ENCODE measurements at places on chromosomes 7 and 10.
A peak's percentile ranks its signal among the peaks of the same experiment; 100 is the strongest.

DNA sequence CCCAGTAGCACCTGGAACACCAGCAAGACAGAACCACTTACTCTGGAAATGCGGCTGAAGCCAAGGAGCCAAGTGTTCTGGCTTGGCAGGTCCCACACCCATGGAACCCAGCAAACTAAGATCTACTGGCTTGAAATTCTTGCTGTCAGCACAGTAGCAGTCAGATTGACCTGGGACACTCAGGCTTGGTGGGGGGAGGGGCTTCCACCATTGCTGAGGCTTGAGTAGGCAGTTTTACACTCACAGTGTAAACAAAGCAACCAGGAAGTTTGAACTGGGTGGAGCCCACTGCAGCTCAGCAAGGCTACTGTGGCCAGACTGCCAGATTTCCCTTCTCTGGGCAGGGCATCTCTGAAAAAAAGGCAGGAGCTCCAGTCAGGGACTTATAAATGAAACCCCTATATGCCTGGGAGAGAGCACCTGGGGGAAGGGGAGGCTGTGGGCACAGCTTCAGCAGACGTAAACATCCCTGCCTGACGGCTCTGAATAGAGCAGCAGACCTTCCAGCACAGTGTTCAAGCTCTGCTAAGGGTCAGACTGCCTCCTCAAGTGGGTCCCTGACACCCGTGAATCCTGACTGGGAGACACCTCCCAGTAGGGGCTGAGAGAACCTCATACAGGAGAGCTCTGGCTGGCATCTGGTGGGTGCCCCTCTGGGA lies 121.2 kb downstream of the MTERF1 start:
- DNase-seq: peak; percentile 13

- DNase-seq: no peak
These were observed 46.4 kb downstream of the ABCB5 start for GRCh38 chr7:20661884-20662283.

DNA sequence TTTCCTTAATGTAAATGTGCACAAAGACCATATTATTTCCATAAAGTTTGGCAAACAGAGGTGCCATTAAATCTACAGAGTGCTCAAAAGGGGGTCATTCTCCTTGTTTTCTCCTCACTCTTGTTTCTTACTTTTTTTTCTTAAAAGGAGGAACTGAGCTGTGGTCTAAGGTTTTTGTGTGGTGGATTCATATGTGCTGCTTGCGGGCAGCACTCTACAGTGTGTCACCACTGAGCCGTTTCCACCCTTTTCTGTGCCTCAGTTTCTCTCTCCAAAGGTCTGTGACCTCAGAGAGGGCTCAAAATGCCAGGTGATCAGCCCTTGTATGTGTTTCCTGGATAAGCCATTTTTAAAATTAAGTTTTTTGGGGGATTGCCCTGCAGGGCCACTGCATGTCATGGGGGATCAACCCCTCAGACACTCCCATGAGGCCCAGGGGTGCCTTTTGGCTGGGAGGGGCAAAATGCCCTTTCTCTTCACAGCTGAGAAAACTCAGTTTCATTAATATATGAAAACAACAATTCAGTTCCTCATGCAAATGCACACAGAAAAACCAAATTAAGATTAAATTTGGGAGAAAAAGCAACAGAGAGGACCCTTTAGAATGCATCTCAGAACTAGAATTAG lies 56.9 kb upstream of the VOPP1 start:
- DNase-seq: no peak

- no peak for DNase-seq
These were observed 4.1 kb downstream of the XPNPEP1 start for GRCh38 chr10:109919220-109919619.

GRCh38 chr7:154427533-154427932 lies 375.3 kb downstream of the DPP6 start:
- DNase-seq: no peak

GRCh38 chr10:68543004-68543918 lies 15.9 kb upstream of the SLC25A16 start:
- no peak for DNase-seq

- DNase-seq: no peak
These were observed 22.8 kb downstream of the FAM107B start for GRCh38 chr10:14751921-14752320.

DNA sequence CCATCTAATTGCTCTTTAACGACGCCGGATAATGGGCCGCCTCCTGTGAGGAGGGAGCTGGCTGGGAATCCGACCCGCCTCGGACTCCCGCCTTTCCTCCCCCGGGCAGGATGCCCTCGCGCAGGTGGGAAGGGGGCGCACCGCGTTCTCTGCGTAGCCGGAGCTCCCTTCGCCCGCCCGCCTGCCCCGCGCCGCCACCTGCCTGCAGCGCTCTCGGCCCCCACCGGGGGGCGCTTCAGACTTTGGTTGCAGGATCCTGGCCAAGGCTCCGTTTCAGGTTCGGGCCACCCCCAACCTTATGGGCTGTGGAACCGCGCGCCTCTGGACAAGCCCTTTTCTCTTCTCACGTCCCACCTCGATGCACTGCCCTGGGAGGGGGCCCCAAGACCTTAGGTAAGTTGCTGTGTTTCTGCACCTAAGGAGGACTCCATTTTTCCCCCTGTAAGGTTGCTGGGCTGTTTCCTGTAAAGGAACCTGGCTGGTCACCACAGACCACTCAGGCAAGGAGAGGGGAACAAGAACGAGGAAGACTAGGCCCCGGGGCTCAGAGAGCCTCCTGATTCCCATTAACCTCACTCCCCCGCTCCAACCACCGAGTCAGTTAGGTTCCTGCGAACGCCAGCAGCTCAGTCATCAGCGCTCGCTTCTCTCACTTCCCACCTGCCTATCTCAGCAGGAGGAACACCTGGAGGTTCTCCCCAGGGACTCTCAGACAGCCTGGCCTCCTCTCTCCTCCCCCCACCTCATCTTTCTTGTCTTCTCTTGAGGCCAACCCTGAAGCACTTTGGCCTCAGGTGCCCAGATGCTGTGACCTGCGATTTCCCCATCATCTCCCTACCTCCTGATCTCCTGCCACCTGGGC lies 11.3 kb upstream of the KAZALD1 start:
- no peak for DNase-seq

DNA sequence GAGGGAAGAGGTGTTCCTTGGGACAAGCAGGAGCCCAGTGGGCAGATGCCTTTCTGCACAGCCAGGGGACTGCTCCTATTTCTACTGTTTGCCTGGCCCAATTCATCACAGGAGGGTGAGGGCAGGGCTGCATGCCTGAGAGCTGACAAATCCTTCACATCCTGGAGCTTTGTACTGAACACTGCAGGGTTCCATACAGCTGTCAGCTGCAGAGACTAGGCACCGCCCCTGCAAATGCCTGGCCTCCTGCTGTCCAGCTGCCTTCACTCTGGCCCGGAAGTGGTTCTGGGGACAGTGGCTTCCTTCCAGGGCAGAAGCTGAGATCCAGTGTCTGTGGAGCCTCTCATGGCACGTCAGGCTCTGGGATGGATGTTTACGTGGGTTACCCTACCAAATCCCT lies 470.7 kb downstream of the DNAJB6 start:
- DNase-seq: no peak

DNA sequence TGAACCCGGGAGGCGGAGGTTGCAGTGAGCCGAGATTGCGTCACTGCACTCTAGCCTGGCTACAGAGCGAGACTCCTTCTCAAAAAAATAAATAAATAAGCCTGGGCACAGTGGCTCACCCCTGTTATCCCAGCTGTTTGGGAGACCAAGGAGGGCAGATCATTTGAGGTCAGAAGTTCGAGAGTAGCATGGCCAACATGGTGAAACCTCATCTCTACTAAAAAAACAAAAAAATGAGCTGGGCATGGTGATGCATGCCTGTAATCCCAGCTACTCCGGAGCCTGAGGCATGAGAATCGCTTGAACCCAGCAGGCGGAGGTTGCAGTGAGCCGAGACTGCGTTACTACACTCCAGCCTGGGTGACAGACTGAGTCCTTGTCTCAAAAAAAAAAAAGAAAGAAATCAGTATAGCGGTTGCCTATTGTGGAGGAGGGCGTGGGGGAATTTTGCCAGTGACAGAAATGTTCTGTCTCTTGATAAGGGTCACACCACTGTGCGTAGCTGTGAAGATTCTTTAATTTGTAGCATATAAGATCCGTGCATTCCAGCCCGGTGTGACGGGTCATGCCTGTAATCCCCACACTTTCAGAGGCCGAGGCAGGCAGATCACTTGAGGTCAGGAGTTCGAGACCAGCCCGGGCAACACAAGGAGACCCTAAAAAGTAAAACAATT lies 17.9 kb upstream of the EIF3B start:
- no peak for DNase-seq

- no peak for DNase-seq
These were observed 37.4 kb downstream of the AMZ1 start for GRCh38 chr7:2725178-2726105.

- DNase-seq: no peak
These were observed 130.9 kb downstream of the SEMA3D start for GRCh38 chr7:85055906-85056305.

GRCh38 chr10:112208997-112209396 lies 25.4 kb upstream of the GPAM start:
- DNase-seq: no peak

GRCh38 chr10:24427678-24428409 lies 218.9 kb downstream of the KIAA1217 start:
- no peak for DNase-seq

GRCh38 chr10:11468126-11468742 lies 143.2 kb downstream of the USP6NL start:
- peak; percentile 24 for DNase-seq

- peak; percentile 13 for DNase-seq
These were observed 60.3 kb upstream of the STK17A start for GRCh38 chr7:43522406-43523156.

- no peak for DNase-seq
These were observed 130.5 kb downstream of the LHPP start for GRCh38 chr10:124592101-124592500.

DNA sequence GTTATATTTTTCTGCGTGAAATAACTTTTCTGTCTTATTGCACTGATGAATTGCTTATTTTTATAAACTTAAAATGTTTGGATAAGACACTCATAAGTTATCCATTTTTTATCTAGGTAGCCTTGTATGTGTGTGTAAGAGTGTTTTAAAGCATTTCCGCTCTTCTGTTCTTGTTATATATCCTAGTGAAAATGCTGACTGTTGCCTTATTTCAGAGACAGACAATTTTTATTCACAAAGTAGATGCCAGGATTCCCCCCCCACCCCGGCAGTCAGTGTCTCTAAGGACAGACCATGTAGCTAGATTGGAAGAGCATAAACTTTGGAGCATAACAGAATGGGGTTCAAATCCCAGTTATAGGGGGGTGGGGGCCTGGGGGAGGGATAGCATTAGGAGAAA lies 1.6 kb downstream of the SMC3 start:
- DNase-seq: no peak

- DNase-seq: no peak
These were observed 66.4 kb downstream of the HK1 start for GRCh38 chr10:69344591-69345252.

DNA sequence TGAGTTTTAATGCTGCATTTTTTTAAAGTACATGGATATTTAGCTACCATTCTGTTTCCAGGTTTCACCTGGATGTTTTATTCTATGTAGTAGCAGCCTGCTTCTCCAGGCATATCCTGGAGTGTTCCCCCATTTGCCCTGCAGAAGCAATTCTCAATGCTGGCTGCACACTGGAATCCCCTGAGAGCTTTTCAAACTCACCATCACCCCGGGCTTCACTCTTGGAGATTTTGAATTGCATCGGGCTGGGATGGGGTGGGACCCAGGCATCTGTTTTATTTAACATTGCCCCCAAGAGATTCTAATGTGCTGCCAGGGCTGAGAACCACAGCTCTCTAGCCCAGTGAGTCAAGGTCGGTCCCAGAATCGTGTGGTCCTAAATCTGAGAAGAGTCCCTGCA lies 113.2 kb upstream of the MACROH2A2 start:
- no peak for DNase-seq

DNA sequence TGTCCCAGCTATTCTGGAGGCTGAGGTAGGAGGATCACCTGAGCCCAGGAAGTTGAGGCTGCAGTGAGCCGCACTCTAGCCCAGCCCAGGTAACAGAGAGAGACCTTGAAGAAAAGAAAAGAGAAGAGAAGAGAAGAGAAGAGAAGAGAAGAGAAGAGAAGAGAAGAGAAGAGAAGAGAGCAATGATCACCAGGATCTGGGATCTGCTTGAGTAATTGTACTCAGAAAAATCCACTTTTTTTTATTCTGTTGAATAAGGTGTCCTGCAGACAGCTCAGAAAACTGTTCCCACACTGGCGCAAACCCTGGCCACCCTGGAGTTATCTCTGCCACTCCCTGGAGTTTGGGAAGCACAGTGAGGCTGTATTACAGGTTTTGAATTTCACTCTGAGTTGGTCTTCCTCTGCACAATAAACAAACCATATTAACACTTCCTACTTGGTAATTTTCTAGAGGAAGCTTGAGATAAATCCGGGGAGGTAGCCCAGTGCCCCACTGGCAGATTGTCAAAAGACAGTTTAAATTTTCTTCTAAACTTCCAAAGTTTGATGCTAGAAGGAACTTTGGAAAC lies 9.6 kb upstream of the OAT start:
- no peak for DNase-seq

GRCh38 chr7:57250801-57251200 lies 118.6 kb upstream of the ZNF479 start:
- no peak for DNase-seq

DNA sequence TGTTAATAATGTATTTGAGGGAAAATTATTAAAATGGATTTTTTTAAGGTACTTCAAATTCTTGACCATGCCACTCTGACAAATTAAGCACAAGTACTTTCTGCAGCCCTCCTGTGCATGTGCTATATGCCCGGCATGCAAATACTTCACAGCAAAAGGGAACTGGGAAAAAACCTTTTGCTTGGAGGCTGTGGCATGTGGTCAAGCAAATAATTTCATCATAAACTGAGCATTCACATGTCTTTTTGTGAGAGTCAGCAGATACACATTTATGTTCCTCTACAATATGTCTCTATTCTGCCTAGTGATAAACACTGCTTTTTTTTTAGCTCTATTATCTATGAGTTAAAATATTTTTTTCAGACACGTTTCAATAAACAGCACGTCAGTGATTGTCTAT lies 53.7 kb upstream of the SEMA3A start:
- DNase-seq: no peak
